Activated naive CD4-positive, alpha-beta T cell treated with anti-CD3 and anti-CD28 coated beads, Interleukin-2, amount 50 U/mL, for 72 hours (primary cell): ENCODE measurements at places on chromosomes 1 and 21.

GRCh38 chr1:72241397-72241796 lies 40.9 kb downstream of the NEGR1 start:
- DNase-seq: no peak

- DNase-seq: no peak
Observed at GRCh38 chr1:241702442-241703373, 50.6 kb downstream of the WDR64 start.

GRCh38 chr1:75612976-75613375 lies 2.1 kb upstream of the SLC44A5 start:
- no peak for DNase-seq

- DNase-seq: peak; percentile 16
Observed at GRCh38 chr1:211638246-211638645, 37.2 kb downstream of the NEK2 start.

DNA sequence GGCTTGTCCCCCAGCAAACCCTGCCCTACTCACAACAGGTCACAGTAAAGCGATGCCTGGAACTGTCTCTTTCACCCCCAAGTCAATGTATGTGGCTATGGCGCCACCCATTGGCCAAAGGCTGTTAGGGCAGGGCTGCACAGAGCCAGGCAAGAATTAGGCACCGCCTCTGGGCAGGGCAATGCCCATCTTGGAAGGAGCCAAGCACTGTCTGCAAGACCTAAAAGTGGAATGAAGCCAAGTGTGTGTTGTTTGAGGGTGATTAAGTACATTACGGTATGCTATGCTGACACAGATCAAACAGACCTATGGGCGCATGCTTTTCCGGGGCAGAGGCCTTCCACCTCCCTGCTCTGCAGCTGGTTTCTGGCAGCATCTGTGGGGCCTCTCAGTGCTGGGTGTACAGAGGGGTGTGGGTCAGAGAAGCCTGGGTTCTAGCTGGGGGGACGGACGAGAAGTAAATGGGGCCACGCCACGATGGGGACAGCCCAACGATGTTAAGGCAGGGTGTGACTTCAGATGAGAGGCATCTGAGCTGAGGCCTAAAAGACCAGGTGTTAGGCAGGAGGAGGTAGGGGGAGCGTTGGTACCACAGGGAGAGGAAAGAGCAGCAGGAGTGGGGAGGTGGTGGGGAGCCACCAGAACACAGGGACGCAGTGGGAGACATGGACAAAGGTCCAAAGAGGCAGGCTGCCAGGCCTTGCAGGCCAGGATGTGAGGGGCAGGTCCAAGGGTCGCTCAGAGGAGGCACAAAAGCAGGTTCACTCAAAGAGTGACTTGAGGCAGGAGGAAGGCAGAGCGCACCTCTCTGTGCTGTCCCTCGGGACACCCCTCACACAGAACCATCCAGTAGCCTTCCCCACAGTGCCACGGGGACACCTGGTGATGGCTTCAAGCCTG lies 49.8 kb downstream of the ACOT7 start:
- DNase-seq: peak; percentile 82

- no peak for DNase-seq
Observed at GRCh38 chr1:205374210-205375078, 17.7 kb upstream of the KLHDC8A start.

- DNase-seq: no peak
Observed at GRCh38 chr1:227058321-227058751, 118.2 kb downstream of the COQ8A start.

DNA sequence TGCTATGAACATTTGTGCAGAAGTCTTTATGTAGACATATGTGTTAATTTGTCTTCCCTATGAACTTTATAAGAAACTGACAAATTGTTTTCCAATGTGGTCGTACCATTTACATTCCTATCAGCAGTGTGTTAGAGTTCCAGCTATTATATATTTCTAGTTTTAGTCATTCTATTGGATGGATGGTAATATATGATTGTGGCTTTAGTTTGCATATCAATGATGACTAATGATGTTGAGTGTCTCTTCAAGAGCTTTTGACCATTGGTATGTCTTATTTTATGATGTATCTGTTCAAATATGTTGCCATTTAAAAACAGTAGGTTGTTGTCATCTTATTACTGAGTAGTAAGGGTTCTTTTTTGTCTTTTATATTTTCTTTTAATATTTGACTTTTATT lies 16.2 kb upstream of the ZNF326 start:
- no peak for DNase-seq

DNA sequence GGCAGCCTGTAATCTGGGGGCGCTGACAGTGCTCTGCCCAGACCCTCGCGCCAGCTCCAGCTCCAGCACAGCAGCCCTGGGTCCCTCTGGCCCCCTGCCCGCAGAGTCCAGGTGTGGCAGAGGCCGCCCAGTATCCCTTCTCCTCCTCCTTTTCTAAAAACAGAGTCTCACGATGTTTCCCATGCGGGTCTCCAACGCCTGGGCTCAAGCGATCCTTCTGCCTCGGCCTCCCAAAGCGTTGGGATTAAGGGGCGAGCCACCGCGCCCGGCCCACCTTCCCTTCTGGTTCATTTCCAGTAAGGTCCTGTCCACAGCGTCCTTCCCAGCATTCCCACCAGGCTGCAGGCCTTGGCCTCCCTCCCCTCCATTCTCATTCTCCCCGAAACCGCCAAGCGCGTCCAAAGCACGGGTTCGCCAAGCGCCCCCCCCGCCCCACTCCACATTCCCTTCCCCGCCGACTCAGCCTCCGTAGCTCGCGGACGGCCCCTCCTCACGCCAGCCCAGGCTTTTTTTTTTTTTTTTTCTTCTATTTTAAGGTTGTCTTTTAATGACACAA lies 2.0 kb upstream of the PCBP3 start:
- DNase-seq: no peak

GRCh38 chr1:40382601-40383000 lies 9.1 kb downstream of the SMAP2 start:
- DNase-seq: no peak

GRCh38 chr1:225757927-225758656 lies 19.5 kb upstream of the SRP9 start:
- no peak for DNase-seq

- no peak for DNase-seq
Observed at GRCh38 chr1:5886541-5887348, 105.5 kb downstream of the NPHP4 start.

- DNase-seq: no peak
Observed at GRCh38 chr21:31599013-31599412, 60.5 kb upstream of the SOD1 start.

DNA sequence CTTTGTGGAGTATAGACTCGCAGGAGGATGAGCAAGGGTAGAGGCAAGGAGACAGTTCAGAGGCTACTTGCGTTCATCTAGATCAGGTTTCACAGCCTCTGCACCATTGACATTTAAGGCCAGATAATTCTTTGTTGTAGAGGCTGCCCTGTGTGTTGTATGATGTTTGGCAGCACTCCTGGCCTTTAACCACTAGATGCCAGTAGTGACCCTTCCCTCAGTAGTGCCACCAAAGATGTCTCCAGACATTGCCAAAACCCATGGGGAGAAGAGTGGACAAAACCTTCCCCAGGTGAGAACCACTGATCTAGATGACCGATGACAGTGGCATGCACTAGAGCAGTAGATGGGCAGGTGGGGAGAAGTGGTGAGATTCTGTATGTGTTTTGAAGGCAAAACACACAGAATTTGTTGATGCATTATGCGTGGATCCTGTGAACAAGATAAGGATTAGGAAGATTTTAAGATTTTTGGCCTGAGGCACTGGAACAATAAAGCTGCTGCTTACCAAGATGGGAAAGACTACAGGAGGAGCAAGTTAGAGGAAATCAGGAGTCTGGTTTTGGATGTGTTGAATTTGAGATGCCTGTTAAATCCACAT lies 9.9 kb upstream of the COG2 start:
- DNase-seq: no peak

GRCh38 chr1:64292399-64292798 lies 89.0 kb downstream of the UBE2U start:
- DNase-seq: no peak

DNA sequence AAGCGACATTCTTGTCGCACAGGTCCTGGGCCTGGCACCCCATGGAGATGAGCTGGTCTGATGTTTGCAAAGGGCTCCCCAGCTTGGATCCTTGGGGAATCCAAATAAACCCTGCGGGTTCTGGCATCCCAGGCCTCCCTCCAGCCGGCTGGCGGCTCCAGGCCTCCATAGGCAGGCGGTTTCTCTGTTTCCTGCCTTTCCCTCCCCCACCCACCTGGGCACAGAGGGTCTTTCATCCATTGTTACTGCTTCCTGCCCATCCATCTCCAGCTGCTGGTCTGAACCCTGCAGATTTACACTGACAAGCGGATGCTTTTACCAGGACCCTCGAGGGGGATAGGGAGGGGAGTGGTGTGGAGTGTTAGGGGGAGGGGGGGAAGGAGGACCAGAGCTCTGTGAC lies 39.1 kb upstream of the ID3 start:
- no peak for DNase-seq

GRCh38 chr1:33864460-33865389 lies 846 bp downstream of the HMGB4 start:
- DNase-seq: no peak

- no peak for DNase-seq
Observed at GRCh38 chr1:91066538-91066937, 44.7 kb upstream of the ZNF644 start.

- DNase-seq: peak; percentile 12
Observed at GRCh38 chr1:52127181-52128180, 14.4 kb upstream of the ZFYVE9 start.

DNA sequence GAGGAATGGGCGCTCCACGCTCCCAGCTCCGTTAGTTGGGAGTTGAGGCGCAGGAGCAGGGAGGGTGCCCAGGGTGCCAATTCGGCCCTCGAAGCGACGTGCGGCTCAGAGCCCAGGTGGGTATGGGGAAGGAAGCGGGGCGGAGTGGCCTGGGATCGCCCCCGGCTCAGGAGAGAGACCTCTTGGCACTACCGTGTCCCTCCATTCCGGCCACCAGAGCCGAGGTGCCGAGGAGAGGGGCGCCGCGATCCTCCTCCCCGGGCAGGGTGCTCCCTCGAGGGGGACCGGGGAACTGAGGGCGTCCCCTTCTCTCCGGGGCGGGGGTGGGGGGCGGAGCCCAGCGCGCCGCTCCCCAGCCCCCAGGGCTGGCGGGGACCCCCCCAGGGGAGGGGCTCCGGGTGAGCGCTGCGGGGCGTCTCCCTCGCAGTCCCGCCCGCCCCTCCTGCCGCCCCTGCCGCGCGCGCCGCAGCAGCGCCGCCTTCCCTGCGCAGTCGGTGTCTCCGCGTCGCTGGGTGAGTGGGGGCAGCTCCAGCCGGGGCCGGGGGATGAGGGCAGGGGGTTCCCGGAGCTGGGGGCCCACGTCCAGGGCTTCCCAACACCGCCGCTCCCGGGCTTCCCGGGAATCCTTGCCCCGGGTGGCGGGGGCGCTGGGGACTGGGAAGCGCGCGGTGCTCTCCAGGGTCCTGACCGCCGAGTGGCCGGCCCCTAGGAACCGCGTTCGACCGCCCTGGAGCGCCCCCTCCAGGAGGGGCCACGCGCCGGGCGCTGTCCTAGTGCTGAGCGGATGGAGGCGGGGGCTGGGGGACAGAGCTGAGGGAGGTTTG lies at the start of gene HPCA:
Gene HPCA, plus strand, starts transcription at position 488 of the 824 bp plus-strand sequence. CDS start 2,408 bp downstream, outside the sequence.
- no peak for DNase-seq

DNA sequence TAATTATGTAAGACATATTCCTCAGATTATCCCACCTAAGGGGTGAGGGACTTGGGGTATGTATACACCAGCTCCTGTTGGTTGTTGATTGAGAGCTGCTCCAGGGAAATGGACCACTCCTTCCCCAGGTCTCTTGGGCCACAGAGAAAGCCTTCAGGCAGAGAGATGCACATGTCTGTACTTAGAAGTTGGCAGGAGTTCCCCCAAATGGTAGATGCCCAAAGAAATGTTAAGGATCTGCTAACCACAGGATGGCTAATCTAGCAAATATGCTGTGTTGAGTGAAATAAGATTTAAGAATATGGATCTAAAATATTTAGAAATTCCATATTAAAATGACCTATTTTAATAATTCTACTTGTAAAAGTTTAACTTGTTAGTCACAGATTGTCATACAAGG lies 100.8 kb upstream of the DNAH14 start:
- no peak for DNase-seq

- DNase-seq: no peak
Observed at GRCh38 chr1:198079432-198079951, 77.3 kb upstream of the NEK7 start.

DNA sequence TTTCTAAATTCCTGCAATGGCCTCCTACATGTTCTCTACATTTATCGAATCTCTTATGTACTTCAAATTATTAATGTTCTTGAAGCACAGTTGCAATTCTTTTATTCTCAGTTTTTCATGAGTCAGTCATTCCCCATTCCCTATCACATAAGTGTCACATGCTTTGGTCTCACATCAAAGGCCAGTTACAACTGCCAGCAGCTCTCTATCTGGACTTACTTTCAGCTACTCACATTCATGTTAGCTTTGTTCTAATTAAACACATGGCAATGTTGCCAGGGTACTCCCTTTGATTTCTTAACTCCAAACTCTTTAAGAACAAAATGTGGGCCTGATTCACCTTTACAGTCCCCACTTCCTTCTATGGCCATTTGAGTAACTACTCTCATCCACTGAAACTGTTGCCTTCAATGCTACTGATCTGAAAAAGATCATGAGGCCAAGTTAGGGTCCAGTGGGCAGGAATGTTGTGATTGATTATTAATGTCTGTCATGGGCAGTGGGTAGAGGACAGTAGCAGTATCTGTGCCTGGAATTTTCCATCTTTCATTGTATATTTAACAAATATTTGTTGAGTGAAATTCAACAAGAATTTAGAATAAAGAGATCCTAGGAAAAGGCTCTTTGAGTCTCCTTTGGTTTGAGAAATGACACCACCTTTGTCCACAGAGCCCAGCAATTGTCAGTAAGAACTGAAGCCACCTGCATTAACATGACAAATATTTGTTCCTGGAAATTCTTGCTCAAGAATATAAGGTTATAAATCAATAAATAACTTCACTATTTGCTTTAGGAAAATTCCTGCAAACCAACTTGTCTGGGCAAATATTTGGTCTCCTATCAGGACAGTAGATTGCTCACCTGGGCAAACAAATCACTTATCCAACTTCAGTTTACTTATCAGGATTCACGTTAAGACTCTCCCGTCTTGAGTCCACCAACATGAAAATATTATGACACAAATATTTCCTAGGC lies 153.6 kb upstream of the SAMSN1 start:
- no peak for DNase-seq

- no peak for DNase-seq
Observed at GRCh38 chr1:52111492-52111891, 30.4 kb upstream of the ZFYVE9 start.

GRCh38 chr1:199735660-199736059 lies 291.9 kb upstream of the NR5A2 start:
- no peak for DNase-seq
